ENCODE measurements at places on chromosomes 5 and 9.
A peak's percentile ranks its signal among the peaks of the same experiment; 100 is the strongest.

- DNase-seq: no peak
Observed at GRCh38 chr5:111498346-111498745, 14.0 kb downstream of the STARD4 start.

GRCh38 chr5:96823900-96824380 lies 16.2 kb upstream of the ERAP1 start:
- peak; percentile 41 for DNase-seq

DNA sequence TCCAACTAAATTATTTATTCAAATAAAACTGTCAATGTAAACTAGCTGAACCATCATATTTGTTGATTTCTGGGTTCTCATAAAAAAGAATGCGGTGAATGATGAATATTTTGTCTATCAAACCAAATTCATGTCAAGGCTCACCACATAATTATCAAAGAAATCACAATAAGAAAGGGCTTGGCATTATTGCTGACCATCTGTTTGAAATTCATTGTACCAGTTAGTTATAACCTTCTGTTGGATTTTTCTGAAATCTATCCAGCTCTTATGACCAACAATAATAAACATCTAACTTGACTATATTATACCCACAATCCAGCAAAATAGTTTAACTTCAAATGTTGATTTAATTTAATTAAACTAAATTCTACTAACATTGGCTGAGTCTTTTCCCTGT lies 53.1 kb downstream of the GABRA1 start:
- no peak for DNase-seq

DNA sequence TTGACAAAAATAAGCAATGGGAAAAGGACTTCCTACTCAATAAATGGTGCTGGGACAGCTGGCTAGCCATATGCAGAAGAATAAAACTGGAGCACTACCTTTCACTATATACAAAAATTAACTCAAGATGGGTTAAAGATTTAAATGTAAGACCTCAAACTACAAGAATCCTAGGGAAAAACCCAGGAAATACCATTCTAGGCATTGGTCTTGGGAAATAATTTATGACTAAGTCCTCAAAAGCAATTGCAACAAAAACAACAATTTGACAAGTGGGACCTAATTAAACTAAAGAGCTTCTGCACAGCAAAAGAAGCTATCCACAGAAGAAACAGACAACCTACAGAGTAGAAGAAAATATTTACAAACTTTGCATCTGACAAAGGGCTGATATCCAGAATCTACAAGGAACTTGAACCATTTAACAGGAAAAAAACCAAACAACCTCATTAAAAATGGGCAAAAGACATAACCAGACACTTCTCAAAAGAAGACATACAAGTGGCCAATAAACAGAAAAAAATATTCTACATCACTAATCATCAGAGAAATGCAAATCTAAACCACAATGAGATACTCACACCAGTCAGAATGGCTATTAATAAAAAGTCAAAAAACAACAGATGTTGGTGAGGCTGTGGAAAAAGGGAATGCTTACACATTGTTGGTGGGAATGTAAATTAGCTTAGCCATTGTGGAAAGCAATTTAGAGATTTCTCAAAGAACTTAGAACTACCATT lies 75.2 kb upstream of the CPEB4 start:
- DNase-seq: no peak

- DNase-seq: no peak
Observed at GRCh38 chr5:172858990-172859811, 25.1 kb downstream of the ERGIC1 start.

DNA sequence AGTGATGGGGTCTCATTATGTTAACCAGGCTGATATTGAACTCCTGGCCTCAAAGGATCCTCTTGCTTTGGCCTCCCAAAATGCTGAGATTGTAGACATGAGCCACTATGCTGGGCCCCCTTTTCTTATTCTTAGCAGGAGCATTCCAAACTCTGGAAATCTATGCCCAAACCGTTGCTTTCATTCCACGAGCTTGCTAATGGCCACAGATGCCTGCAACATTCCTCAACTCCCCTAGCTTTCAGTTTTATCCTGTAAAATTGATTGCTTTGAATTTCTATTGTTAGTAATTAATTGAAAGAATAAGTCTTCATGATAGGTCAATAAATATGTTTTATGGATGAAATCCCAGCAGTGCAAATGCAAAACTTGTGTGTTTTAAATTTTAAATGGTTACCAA lies 564.8 kb upstream of the WWC1 start:
- DNase-seq: no peak

DNA sequence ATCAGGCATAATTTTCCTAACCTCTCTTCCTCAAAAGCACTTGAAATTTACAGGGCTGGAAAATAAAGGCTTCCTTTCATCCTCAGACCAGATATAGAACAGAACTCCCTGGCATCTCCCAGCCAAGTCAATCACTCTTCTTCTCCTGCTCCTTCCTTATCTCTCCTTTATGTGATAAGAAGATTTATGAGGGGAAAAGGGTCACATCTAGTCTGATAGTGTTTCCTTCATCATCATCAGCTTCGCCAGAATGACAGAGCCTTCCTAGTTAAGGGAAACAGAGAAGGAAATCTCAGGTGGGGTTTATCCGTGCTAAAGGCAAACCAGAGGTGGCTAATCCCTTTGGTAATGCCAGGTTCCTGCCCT lies 36.2 kb downstream of the LIX1 start:
- no peak for DNase-seq

- no peak for DNase-seq
Observed at GRCh38 chr9:134622896-134623257, 18.7 kb upstream of the COL5A1 start.

- DNase-seq: peak; percentile 87
Observed at GRCh38 chr5:75566710-75567309, 44.4 kb upstream of the ANKDD1B start.

DNA sequence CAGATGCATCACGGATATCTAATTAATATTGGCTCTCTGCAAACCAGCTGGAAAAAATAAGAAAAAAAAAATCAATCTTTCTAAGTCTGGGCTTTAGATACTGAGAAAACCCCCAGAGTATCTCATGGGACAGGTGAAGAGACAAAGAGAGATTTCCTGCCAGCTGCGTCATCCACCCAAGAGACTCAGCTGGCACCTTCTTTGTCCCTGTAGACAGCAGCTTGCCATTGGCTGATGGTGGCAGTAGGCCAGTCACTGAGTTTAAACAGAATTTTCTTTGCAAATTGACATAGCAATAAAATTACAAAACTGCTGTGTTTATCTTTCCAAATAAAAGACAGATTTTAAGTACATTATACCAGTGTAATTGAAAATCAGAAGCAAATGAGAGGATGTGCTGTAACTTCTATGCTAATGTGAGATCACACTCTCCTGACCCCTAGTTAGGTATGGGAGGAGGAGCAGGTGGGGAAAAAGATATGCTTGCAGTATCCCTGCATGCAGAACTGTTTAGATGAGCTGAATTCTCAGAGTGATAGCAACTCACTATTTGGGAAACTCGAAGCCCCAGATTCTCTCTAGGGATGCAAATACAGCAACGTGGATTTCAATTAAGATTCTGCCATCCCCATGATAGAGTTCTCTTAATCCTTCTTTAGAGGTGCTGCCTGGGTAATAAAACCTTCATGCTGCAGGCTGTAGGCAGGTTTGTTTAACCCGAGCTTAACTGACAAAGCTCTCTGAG lies 72.2 kb downstream of the NMUR2 start:
- DNase-seq: no peak

DNA sequence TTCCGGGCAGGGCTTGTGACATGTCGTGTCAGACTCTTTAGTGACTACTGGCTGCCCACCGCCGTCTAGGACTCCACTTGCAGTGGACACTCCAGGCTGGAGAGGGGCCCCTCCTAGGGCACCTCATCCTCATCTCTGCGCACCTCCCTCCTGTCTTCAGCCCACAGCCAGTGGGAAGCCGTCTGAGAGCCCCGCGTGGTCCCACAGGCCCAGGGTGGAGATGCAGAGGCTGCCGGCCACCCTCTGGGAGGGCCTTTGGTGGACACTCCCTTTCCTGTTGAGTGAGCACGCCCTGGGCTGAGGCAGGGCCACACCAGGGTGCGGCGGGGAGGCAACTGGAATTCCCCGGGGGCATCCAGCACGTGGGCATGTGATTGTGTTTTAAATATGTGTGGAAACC lies 80.5 kb downstream of the IRX2 start:
- DNase-seq: no peak

DNA sequence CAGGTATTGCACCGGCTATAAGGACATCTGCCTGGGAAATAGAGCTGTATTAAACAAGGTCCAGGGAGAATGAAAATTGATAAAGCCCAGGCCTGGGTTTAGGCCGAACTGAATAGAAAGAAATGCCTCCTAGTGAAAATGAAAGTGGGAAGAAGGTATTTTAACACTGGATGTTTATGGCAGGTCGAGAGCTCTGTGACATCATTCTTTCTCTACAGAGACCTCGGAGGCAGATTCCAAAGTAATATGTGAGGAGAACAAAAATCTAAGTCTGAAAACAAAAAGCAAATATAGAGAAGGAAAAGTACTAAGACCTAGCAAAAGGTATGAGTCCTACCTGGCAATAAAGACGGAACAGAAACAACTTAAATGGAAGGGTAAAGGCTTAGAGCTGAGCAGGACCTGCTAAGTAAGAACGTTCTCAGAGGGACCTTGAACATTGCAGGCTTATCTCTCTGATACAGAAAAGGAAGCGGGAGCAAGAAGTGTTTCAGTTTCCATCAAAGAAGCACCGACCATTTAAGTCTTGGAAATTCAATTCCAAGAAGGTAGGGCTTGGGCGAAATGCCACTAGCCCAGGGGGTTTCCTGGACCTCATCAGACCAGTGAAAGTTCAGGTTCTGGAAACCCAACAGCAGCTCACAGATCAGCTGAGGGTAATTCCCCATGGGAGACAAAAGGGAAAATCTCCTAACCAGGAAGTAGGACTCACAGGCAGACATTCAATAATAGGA lies 80.0 kb downstream of the SUSD1 start:
- no peak for DNase-seq

DNA sequence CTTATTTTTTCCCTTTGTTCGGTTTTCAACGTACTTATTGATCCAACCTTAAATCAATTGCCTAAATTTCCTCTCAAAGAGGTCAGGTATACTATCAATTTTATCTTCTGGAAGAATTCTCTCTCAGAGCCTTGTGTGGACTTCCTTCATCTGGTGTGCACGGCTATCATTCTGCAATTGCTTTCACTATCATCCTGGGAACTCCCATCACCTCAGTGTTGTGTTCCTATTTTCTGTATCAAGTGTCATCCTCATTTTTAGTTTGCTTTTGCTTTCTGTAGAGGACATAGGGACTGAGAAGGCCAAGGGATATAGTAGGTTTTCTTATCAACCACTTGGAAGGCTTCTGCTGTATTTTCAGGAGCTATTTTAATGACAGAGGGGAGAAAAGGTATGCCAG lies 11.3 kb downstream of the STOM start:
- no peak for DNase-seq

GRCh38 chr5:151012862-151013261 lies 7.5 kb upstream of the GPX3 start:
- no peak for DNase-seq

DNA sequence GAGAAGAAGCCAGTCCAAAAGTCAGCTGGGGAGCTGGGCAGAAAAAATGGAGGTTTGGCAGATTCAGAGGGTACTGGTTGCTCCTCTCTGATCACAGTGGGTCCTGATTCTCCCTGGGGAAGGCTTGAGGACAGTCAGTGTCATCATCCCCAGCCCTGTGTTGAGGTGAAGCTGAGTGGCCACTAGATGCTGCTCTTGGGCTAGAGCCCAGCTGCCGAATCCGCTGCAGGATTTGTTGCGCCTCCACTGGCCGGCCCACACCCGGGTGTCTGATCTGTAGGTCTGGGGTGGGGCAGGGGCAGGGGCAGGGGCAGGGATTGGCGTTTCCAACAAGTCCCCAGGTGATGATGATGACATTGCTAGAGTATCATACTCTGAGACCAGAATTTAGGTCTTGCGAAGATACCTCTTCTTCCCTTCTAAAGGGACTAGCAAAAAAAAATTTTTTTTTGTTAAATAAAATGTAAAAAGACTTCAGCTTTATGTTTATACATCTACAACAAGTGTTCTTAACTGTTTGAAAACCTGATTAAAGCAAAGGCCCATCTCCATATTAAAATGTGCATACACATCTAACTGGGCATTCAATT lies 106.8 kb downstream of the PDE6A start:
- no peak for DNase-seq

DNA sequence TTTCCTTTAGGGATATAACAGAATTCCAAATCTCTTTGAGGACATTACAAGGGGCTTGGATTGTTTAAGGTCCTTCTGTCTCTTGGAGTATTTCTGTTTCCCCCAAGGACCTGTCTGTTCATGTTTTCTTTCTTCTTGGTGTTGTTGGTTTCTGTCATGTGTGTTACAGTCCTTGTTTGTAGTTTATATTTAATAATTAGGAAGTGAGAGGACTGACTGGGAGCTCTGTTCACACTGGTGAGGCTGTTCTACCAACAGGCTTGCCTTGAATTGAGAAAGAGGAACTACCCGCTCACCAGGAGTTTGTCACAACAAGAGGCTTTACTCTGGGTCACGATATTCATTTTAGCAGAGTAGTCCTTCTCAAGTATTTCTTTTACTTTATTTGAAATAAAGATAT lies 119.2 kb upstream of the SV2C start:
- DNase-seq: no peak

DNA sequence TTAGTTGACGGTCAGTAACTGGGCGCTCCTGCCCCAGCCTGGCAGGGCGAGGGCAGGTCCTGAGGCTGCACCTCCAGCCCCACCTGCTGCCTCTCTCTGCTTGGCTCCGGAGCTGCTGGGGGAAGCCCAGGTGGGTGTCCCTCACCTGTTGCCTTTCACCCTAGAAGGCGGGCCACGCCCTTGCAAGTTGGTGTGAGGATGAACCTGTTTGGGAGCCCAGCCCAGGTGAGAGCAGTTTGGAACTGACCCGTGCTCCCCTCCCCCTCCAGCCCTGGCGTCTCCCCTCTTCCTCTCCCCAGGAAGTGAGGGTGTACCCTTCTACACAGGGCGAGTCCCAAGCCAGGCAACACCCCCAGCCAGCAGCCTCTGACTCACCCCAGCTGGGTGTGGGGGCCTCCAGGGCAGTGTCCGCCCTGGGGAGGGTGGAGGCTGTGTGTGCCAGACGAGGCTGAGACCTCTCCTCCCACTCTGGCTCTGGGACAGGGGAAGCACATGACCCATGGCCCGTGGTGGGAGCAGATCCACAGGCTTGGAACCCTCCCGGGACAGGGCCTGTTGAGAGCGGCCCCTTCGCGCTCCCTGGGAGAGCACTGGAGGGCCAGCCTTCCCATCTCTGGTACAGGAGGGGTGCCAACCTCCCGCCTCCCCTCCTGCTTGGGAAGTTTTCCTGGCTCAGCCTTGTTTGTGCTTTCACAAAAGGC lies 10.4 kb downstream of the LRRC8A start:
- DNase-seq: no peak

GRCh38 chr9:30935730-30936129 lies 1448.7 kb upstream of the ACO1 start:
- DNase-seq: no peak

DNA sequence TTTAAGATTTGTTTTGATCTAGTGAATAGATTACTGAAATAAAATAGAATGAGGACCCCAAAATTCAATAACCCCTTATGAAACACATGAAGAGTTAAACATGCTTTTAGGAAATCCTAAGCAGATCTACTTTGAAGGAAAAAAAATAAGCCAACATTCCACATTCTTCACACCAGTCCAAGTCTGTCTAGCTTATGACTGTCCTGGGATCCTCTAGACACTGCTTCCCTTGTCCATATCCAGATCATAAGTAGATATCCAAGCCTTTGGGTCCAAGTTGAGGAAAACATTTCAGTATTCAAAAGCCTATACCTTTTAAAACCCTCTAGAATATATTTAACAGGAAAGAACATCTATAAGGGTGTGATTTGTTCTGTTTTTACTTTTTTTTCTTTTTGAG lies 58.8 kb upstream of the MINAR2 start:
- DNase-seq: no peak

GRCh38 chr5:152987131-152987530 lies 503.3 kb upstream of the GRIA1 start:
- no peak for DNase-seq

Measured in AG04449 (cell line).